Hematopoietic multipotent progenitor cell treated with erythropoietin and hydrocortisone succinate and interleukin-3 and kit ligand, for 6 days (in vitro differentiated cells): ENCODE measurements at places on chromosomes 6 and 20.

GRCh38 chr6:71164890-71165289 is 123.7 kb upstream of the OGFRL1 start:
- no peak for DNase-seq

- no peak for DNase-seq
Observed at GRCh38 chr6:139262519-139263300, 29.1 kb downstream of the TXLNB start.

DNA sequence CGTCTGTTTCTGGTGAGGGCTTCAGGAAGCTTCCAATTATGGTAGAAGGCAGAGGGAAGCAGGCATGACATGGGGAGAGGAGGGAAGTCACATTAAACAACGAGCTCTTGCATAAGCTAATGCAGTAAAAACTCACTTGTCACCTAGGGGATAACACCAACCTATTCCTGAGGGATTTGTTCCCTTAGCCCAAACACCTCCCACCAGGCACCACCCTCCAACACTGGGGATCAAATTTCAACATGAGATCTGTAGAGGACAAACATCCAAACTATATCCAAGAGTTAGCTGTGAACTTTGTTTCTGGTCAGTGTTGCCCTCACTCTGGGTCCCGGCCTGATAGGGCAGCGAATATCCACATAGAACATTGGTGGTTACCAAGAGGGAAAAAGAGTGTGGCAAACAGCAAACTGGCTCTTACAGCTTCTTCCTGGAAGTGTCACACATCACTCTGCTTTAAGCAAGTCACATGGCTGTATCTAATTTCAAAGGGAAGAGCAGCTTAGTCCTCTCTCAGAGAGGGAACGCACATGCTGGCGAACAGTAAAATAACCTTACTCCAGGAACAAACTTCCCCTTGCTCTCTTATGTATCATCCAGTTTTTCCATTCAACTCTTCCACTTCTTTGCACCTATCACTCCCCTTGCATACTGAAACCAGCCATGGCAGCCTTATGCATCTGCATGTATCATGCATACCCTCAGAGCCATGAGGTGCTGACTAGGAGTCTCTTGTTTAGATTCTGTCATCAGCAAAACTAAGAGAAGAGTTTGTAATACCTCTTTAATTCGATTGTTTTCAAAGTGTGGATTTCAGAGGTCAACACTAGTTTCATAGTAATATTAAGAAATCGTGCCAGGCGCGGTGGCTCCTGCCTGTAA is 4.8 kb upstream of the MOCS1 start:
- no peak for DNase-seq

- DNase-seq = no peak
Observed at GRCh38 chr6:33203443-33204164, 851 bp upstream of the HSD17B8 start.

- no peak for DNase-seq
Observed at GRCh38 chr6:47379328-47379727, 69.6 kb upstream of the TNFRSF21 start.

GRCh38 chr6:44949596-44950201 is 378.4 kb upstream of the RUNX2 start:
- no peak for DNase-seq

GRCh38 chr6:43951063-43951755 is 176.0 kb downstream of the MRPL14 start:
- peak; percentile 90 for DNase-seq

GRCh38 chr6:166471797-166472260 is 89.1 kb upstream of the MPC1 start:
- no peak for DNase-seq

DNA sequence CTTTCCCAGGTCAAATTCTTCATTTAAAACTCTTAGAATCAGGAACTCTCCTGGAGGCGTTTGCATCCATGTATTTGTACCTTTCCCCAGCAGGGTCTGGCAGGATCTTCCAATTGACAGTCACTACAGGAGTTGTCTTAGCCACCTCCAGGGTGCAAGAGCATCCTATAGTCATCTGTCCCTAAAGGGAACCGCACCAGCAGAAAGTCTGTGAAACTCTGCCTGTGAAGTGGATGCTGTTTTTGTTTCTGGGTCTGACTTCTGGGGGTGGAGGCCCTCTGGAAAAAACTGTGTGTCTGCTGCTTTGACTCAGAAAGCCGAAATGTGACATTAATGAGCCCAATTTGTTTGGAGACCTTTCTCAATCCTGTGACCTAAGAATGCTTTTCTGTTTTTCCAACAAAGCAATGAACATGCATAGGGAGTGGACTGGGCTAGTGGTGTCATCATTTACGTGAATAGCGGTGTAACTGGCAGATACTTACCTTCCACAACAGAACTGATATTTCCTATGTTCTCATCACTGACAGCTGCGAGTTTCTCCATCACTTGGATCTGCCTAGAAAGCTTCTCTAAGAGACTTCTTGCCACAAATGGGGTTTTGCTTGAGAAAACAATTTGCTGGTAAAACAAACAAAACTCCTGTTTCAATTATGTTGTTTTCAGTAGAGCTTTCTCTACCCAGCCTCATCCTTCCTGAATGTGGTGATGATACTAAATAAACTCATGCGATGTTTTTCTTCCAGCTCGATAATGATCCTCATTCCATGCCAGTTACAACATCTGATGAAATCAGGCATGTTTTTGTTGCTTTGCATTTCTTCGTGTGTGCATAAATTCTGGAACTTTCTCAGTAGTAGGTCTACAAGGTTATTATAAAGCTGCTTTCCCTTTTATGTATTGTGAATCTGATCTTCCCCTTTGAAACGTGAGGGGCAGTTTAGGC is 33.3 kb upstream of the ARMH2 start:
- no peak for DNase-seq

DNA sequence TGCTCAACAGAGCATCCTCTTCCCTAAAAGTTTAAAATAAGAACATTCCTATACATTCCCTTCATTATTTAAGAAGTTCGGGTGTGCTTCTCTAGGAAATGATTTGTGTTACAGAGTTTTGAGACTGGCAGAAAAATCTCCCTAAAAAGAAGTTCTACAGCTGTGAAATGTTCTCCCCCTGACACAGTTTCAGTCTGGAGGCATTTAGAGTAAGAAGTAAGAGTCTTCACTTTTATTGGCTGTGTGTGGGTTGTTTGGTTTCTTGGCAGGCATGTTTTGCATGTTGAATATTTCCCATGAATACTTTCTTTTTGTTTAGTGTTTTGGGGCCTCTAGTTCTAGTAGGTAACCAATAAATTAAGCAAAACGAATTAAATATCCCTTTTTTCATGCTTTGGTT is 195.9 kb downstream of the TENT5A start:
- DNase-seq = no peak

DNA sequence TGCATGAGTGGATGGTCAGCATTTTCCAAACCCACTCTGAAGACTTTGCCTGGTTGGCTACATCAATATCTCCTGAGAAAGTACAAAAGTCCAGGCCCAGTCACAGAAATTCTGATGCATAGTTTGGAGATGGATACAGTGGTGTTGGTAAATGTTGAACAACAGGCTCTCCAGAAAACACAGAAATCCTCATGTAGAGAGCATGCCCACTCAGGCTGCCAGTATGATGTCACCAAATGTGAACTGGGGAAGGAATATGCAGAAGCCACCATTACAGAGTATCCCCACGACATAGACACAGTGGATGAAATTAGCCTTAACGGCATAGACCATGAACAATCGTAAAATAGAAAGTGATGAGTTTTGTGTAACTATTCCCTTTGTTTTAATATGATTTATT is 97.1 kb upstream of the NXT1 start:
- DNase-seq = no peak

GRCh38 chr6:46220352-46221221 is 49.8 kb upstream of the ENPP5 start:
- peak; percentile 18 for DNase-seq

DNA sequence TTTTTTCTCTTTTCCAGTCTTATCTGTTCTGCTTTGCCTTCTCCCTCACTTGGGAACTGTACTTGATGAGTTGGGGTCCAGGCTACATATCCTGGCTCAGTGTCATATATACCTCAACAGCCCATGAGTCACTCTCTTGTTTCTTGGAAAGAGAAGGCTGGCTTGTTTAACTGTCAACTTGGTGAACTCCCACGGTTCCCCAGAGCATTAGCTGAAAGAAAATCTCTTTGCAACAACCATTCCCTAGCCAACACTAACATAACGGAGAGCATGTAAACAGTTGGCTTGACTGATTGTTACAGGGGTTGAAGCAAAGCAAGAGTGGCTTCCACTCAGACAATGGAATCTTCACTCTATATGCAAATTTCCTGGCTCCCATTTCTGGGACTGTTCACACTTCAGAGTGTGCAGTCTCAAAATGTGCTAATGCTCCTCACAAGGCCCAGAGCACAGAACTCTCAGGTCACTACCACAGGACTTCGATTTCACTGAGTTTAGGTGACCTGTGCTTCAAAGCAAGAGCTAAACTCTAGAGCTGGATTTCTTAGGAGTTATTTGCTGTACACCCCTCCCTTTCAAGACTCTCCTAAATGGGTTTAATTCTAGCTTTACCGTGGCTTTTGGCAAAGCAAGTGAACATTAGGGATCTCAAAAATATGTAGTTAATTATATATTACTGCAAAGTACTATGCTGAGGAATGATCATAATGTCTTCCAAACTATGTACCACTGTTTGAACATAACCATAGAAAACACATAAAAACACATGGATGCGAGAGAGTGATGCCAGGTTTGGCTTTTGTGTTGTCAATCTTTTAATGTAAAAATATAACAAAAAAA is 609.8 kb downstream of the RFPL4B start:
- peak; percentile 10 for DNase-seq

DNA sequence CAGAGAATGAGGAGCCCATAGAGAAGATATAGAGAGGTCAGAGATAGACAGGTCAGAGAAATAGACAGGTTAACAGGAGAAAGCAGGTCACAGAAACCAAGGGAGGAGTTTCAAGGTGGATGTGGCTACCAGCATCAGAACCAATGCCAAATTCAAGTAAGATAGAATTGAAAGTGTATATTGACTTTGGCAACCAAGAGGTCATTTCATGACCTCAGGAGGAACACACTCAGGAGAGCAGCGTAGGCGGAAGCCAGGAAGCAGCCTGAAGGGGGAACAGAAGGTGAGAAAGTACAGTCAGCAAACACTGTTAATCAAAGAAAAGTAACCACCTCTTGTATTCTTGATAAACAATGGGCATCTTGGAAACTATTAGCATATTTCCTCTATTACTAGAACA is 33.9 kb upstream of the ALDH8A1 start:
- no peak for DNase-seq

DNA sequence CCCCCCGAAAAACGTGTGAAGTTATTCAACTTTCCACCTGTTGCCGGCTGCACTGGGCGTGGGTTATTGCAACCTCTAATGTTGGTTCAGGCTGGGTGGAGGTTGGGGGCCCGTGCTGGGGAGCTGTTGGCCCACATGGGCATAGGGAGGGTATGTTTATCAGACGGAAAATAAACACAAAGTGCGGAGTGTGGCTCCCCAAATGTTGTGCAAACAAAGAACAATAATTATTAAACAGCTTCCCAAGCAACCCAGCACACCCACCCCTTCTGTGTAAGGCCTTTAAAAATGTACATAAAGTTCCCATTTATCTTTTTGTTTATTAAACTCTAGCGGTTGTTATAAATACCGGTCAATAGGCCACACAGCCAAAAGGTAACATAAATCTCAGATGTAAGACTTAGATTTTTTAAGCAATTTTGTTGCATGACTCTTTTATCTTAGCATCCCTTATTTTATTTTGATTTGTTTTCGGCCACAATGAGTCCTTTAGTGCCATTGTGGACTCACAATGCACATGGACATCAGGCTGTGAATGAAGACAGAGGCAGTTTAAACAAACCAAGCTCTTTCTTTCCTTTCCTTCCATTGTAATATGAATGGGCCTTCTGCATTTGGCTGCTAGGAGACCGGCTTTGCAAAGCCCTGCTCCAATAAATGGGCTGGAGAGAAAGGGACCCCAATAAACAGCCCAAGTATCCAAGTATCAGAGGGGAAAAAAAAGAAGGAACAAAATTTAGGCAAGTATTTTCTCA is 6.9 kb upstream of the DLL1 start:
- no peak for DNase-seq

DNA sequence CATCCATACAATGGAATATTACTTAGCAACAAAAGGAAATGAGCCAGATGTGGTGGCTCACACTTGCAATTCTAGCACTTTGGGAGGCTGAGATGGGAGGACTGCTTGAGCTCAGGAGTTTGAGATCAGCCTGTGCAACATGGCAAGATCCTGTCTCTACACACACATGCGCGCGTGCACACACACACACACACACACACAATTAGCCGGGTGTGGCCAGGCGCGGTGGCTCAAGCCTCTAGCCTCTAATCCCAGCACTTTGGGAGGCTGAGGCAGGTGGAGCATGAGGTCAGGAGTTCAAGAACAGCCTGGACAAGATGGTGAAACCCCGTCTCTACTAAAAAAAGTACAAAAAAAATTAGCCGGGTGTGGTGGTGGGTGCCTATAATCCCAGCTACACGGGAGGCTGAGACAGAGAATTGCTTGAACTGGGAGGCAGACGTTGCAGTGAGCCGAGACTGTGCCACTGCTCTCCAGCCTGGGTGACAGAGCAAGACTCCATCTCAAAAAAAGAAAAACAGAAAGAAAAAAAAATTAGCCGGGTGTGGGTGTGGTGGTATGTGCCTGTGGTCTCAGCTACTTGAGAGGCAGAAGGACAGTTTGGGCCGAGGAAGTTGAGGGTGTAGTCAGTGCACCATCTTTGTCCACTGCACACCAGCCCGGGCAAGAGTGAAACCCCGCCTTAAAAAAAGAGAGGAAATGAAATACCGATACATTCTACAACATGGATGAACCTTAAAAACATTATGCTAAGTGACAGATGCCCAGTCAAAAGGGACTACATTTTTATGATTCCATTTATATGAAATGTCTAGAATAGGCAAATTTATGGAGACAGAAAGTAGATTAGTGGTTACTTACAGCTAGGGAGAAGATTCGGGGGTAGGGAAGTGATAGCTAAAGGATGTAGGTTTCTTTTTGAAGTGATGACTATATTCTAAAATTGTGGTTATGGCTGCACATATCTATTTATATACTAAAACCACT is 52.5 kb downstream of the RBL1 start:
- DNase-seq = no peak

DNA sequence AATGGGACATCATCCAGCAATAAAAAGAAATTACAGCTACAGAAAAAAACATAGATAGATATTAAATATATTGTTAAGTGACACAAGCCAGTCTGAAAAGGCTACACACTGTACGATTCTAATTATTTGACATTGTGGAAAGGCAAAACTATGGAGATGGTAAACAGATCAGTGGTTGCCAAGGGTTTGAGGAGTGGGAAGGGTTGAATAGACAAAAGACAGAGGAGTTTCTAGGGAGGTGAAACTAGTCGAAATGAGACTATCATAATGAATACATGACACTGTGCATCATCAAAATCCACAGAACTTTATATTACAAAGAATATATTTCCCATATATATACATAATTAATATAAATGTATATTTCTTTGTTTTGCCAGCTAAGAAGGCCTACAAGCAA is 9.8 kb downstream of the EPM2A start:
- no peak for DNase-seq

GRCh38 chr20:20685635-20686034 is 26.8 kb downstream of the RALGAPA2 start:
- no peak for DNase-seq
